ENCODE measurements at places on chromosomes 6 and 20.

DNA sequence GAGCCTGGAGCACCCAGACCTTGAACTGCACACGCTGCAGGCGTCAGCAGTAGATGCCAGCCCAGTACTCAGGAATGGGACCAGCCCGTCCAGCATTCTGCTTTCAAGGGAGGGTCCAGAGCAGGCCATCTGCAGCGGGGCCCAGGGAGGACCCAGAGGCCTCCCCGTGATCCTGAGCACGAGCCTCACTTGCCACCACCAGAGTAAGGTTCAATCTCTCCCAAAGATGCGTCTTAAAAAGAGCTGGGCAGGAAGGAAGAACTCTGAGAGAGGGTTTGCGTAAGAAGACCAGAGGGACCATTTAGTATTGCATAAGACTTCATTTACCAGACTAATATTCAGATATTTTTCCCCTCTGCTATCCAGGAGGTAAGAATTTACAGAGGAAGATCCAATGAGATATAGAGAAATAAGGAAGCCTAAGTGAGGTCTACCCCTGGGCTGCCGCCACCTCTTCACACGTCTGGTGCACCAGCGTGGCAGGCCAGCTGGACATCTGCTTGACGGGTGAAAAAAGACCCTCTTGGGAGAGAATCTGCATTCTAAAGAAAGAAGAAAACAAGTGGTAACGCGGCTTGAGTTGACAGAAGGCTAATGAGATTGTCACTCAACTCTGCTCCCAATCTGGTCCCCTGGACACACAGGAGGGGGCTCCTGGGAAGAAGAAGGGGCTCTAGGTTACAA lies 107.3 kb downstream of the PRND start:
- DNase-seq: no peak

- no peak for DNase-seq
Measured at GRCh38 chr6:79621579-79621978, 9.6 kb upstream of the SH3BGRL2 start.

DNA sequence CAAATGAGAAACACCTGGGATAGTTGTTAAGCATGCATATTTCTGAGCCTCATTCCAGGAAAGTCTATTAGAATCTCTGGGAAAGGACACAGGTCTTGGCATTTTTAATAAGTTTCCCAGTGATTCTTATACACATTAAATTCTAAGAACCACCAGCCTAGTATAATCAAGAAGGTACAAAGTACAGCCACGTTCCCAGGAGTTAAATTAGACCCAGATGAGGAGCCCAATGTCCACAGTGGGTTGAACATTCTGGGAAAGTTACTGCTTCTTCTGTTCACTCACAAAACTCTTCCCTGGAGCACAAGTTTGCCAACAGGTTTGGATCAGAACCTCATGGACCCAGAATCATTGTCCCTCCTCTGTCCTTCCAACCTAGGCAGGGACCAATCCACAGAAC lies 90.4 kb downstream of the RCAN2 start:
- DNase-seq: no peak

- DNase-seq: peak; percentile 74
Measured at GRCh38 chr20:32902456-32903420, 44.0 kb downstream of the EFCAB8 start.

DNA sequence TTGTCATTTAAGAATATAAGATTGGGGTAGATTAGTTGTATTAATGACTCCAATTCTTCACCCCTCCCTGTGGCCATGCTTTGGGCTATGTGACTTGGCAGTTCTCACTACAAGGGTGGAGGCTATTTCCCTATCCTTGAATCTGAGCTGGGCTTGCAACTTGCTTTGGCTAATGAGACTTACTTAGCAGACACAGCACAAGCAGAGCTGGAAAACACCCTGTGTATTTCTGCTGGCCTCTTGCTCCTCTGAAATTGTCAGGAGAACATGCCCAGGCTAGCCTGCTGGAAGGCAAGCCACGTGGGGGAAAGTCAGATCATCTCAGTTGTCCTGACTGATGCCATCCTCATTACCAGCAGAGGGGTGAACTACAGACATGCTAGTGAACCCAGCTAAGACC lies 126.5 kb upstream of the HDGFL1 start:
- no peak for DNase-seq

- no peak for DNase-seq
Measured at GRCh38 chr6:88157106-88157505, 9.0 kb downstream of the CNR1 start.

DNA sequence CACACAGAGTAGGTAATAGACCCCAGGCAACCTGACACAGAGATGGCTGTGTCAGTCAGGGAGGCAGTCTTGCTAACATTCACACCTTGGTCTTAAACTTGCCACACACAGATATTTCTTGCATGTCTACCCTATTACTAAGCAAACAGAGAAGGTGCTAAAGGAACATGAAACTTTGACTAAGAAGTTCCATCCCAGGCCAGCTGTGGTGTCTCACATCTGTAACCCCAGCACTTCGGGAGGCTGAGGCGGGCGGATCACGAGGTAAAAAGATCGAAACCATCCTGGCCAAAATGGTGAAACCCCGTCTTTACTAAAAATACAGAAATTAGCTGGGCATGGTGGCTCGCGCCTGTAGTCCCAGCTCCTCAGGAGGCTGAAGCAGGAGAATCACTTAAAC lies 222.4 kb upstream of the JARID2 start:
- DNase-seq: peak; percentile 54

- peak; percentile 5 for DNase-seq
Measured at GRCh38 chr6:36779227-36779626, 60.0 kb downstream of the CPNE5 start.

DNA sequence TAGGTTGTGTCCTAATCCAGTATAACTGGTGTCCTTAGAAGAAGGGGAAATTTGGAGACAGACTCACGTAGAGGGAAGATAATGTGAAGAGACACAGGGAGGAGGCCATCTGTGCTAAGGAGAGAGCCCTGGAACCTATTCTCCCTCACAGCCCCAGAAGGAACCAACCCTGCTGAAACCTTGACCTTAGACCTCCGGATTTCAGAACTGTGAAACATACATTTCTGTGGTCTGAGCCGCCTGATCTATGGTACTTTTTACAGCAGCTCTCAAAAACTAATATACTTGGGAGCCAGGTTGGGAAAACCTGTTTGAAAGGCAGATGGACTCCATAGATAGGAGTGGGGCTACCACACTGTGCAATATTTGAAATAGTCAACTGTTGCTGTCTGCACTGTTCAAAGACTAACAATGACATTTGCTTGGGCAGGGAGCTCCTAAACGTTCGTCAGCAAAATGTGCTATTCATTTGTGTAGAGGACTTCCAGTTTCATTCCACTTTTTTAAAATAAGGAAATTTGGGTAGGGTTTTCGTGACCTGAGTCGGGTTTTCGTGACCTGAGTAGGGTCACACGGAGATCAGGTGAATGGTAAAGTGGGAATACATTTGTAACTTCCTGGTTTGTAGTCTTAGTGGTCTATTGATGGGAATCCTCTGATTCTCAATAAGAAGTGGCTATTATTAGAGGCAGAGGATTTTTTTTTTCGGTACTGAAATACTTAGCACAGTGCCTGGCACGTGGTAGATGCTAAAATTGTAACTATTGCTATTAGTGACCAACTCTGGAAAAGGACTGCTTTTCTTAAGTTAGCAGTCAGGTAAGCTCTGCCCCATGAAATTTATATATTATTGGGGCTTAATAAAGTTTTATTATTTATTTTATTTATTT lies 11.4 kb downstream of the TAGAP start:
- no peak for DNase-seq

DNA sequence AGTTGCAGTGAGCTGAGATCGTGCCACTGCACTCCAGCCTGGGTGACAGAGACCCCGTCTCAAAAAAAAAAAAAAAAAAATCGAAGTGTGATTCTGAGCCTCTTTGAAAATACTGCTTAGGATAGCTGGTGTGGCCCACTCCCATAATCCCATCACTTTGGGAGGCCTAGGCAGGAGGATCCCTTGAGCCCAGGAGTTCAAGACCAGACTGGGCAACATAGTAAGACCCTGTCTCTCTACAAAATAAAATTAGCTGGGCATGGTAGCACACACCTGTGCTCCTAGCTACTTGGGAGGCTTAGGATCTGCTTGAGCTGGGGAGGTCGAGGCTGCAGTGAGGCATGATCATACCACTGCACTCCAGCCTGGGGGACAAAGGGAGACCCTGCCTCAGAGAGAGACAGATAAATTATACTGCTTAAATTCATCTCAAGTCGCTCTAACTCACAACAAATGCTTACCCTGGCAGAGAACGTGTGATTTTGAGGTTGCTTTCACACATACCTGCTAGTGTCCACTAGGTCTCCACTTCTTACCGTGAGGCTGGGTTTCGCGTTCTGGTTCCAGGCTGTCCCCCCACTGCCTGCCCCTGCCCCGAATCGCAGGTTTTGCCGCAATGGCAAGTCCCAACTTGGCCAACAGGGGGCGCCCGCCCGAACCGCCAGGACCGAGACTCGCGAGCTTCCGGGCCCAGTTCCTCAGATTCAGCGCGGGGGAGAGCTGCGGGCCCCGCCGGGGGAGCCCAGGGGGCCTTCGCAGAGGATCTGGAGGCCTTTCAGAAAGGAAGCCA lies 12.3 kb upstream of the TMC2 start:
- DNase-seq: peak; percentile 90

- DNase-seq: no peak
Measured at GRCh38 chr6:89007209-89008000, 44.0 kb upstream of the RNGTT start.

DNA sequence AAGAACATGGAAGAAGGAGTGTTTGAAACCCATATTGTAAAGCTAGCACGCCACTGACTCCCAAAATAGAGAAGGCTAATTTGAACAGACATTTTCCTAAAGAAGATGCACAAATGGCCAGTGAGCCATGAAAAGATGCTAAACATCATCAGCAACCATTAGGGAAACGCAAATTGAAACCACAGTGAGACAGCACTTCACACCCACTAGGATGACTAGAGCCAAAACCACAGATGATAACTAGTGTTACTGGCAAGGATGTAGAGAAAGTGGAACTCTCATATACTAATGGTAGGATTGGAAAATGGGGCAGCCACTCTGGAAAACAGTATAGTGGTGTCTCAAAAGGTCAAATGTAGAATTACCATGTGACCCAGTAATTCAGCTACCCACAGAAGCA lies 58.2 kb downstream of the BMP7 start:
- DNase-seq: no peak

DNA sequence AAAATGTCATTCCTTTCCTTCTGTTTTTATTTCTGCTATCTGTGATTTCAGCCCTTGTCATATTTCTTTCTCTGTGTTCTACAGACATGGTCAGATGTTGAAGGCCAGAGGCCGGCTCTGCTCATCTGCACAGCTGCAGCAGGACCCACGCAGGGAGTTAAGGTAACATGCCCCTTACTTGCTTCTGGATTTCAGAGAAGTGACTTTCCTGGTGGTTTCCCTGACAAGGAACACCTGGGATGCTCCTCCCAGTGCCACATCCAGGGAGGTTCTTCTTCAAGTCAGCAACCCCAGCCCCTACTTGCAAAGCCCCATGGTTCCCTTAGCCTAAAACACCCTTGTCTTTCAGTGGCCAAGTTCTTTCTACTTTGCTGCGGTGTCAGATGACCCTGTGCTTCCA lies 41.3 kb downstream of the CDH26 start:
- DNase-seq: no peak

DNA sequence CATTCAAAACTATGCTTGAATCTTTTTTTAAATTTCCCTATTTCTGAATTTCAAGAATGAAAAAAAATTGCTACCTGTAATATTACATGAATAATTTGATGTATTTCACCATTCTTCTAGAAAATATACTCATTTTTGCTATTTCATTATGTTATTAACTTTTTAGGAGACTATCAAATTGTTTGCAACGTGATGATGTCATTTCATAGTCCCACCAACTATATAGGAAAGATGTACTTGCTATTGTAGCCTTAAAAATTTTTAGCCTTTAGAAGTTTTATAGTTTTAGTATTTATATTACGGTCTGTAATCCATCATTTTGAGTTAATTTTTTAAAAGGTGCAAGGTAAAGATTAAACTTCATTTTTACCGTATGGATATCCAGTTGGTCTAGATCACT lies 81.4 kb upstream of the AHI1 start:
- DNase-seq: no peak

DNA sequence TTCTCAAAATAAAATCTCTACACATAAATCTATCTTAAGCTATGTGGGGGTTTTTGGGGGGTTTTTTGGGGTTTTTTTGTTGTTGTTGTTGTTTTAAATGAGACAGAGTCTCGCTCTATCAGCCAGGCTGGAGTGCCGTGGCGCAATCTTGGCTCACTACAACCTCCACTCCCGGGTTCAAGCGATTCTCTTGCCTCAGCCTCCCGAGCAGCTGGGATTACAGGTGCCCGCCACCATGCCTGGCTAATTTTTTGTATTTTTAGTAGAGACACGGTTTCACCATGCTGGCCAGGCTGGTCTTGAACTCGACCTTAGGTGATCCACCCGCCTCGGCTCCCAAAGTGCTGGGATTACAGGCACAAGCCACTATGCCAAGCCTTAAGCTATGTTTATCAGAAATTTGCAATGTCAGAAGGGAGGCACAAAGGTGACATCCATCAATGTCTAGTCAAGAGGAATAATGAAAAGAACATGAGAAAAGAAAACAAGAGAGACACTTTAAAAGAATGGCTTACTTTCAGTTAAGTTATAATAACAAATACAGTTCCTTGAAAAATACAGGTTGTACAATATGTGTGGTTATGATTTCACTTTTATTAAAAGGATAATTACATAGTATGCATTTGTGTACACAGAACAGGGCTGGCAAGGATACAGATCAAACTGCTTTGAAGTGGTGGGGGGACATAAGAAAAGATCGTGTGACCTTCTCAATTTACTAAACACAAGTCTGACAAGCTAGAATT lies 28.6 kb downstream of the SLC23A2 start:
- no peak for DNase-seq

GRCh38 chr6:76441875-76442274 lies 369.4 kb upstream of the IMPG1 start:
- no peak for DNase-seq

DNA sequence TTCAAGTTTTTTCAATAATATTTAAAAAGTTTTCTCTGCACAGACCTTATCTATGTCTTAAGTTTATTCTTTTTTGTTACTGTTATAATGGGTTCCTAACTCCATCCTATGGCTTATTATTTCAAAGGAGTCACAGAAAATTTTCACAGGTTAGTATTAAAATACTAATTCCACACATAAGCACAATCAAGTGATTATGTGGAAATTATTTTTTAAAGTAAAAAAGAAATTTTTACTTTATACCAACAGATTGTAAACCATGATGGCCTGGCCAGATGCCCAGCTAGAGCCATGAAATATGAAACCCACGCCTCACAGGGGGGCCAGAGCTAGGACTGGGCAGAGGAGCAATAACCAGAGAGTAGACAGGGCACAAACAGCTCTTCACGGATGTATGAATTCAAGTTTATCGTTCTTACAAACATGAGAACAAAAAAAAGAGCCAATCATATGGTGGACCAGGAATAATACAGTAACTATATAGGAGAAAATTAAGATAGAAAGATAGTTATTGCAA lies 34.0 kb downstream of the NUDT3 start:
- no peak for DNase-seq

- no peak for DNase-seq
Measured at GRCh38 chr6:9250852-9251251, 815.5 kb upstream of the SLC35B3 start.

GRCh38 chr6:46323312-46323965 lies 152.7 kb upstream of the ENPP5 start:
- DNase-seq: peak; percentile 23

Measured in CD4-positive, alpha-beta T cell treated with Interleukin-2 at 100 ng/mL for 4 hours (primary cell).